Fibroblast of villous mesenchyme (primary cell): ENCODE measurements at places on chromosomes 1 and 21. TPM values are rescaled to one million over a fixed set of nuclear protein-coding genes. Genes with fewer than 3 reads are reported as not detected.

RNF186 gene
- total RNA-seq: not detected in 2 replicates

OR2G6 gene
- not detected in 2 replicates for total RNA-seq

C1orf74 gene
- total RNA-seq: 3.0 and 3.5 TPM in 2 replicates

GRIK3 gene
- total RNA-seq: not detected in 2 replicates

GSTM2 gene
- 16.8 and 19.0 TPM in 2 replicates for total RNA-seq

CYP4B1 gene
- total RNA-seq: not detected in 2 replicates

PRDX6 gene
- total RNA-seq: 356 and 611 TPM in 2 replicates

KRTAP21-2 gene
- not detected in 2 replicates for total RNA-seq

OR2T29 gene
- not detected in 2 replicates for total RNA-seq

DIRAS3 gene
- total RNA-seq: 0.43 and 2.3 TPM in 2 replicates

GPX7 gene
- total RNA-seq: 52.8 and 64.8 TPM in 2 replicates

CYP4X1 gene
- not detected in 2 replicates for total RNA-seq

FTCD gene
- under 0.01 and 0.43 TPM in 2 replicates for total RNA-seq

CLCA2 gene
- total RNA-seq: 0.43 TPM in 1 of 2 replicates, not detected in the other

CTSS gene
- 4.7 and 7.4 TPM in 2 replicates for total RNA-seq

KRTAP10-1 gene
- total RNA-seq: not detected in 2 replicates

CD84 gene
- total RNA-seq: not detected in 2 replicates

IL6R gene
- 11.6 and 30.2 TPM in 2 replicates for total RNA-seq

TMEM52 gene
- 0.32 and 0.43 TPM in 2 replicates for total RNA-seq

CLEC20A gene
- total RNA-seq: not detected in 2 replicates

SDHB gene
- total RNA-seq: 123 and 129 TPM in 2 replicates

FNDC5 gene
- total RNA-seq: 0.43 and 0.64 TPM in 2 replicates

LHX8 gene
- under 0.01 TPM in 1 of 2 replicates, not detected in the other for total RNA-seq

SLC44A3 gene
- 1.7 and 1.9 TPM in 2 replicates for total RNA-seq

NIT1 gene
- total RNA-seq: 23.2 and 26.8 TPM in 2 replicates

DMRTA2 gene
- total RNA-seq: 0.32 and 1.3 TPM in 2 replicates

UTS2 gene
- not detected in 2 replicates for total RNA-seq

OPRD1 gene
- under 0.01 TPM in 1 of 2 replicates, not detected in the other for total RNA-seq

CLIC6 gene
- under 0.01 TPM in 2 replicates for total RNA-seq

PADI2 gene
- under 0.01 and 0.43 TPM in 2 replicates for total RNA-seq

PKP1 gene
- under 0.01 TPM in 1 of 2 replicates, not detected in the other for total RNA-seq
